ENCODE measurements at places on chromosomes 5 and 9.

DNA sequence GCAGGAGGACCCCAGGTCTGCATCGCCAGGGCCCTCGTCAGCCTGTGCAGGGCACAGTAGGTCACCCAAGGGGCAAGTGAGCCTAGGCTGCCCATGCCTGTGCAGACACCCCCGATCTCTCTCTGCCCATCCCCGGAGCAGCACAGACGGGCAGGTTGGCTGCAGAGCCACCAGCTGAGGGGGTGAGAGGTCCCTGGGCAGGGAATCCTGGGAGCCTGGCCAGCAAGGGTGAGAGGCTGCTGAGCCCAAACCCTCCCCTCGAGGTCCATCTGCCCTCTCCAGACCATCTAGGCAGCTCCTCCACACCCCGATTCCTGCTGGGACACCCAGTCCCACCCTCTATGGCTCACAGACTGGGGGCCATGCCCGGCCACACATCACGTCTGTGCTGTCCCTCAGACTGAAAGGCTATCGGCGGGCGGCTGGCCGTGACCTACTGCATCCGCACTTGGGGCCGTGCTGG is 2.8 kb upstream of the DPP7 start:
- no peak for DNase-seq

DNA sequence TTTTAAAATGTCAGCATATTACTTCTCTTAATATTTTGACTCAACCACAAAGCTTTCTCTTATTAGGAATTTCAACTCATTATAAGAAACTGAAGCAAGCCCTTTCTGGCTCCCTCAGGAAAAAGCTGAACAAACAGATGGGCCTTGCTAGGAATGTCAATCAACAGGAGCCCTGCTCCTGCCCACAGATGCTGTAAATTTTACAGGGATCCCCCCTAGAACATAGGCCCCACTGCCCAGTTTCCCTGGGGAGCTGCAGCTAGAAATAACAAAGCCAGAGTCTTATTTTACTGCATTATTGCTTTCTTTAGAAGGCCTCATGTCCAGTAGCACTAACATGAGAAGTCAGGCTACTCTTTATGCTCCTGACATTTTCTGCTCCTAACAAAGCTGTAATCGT is 103.8 kb downstream of the PCSK1 start:
- no peak for DNase-seq

DNA sequence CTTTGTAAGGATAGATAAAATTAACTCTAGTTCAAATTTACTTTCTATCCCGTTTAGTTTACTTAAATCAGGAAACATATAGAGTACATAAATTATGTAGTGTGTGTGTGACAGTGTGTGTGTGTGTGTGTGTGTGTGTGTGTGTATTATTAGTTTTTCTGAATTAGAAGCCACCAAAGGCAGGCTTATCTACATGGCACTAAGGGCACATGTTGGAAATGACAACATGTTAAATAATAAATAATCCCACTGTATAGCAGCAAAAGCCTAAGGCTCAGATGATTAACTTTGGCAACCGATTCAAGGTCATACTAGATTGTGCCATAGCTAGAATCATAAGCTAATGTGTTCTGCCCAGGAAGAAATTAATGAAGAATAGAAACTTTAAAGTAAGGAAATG is 54.6 kb downstream of the MEGF9 start:
- no peak for DNase-seq

DNA sequence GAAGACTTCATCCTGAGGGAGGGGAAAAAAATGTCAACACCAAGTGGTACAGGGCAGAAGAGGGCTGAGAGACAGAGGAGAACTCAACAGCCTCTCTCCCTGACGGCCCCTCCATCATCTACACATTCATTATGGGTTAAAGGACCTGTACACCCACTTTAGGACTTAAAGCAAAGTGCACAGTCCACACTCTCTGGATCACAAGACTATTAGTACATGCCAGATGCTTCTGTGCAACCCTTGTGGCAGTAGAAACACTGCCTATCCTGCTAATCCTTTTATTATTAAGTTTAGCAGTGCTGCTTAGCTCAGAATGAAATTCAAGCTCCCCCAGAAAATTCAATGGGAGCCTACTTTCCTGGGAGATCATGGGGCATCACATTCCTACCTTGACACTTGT is 1.9 kb downstream of the FRMD3 start:
- no peak for DNase-seq

DNA sequence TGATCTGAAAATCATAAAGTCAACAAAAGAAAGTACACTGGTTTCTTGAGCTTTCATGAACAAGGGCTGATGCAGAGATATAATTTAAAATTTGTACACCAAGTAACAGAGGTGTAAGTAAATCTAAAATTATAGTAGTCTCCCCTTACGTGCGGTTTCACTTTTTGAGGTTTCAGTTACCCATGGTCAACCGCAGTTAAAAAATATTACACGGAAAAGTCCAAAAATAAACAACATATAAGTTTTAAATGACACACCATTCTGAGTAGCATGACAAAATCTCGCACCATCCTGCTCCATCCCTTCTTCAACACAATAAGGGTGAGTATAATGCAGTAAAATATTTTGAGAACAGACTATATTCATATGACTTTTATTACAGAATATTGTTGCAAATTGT is 54.4 kb downstream of the AUH start:
- no peak for DNase-seq

DNA sequence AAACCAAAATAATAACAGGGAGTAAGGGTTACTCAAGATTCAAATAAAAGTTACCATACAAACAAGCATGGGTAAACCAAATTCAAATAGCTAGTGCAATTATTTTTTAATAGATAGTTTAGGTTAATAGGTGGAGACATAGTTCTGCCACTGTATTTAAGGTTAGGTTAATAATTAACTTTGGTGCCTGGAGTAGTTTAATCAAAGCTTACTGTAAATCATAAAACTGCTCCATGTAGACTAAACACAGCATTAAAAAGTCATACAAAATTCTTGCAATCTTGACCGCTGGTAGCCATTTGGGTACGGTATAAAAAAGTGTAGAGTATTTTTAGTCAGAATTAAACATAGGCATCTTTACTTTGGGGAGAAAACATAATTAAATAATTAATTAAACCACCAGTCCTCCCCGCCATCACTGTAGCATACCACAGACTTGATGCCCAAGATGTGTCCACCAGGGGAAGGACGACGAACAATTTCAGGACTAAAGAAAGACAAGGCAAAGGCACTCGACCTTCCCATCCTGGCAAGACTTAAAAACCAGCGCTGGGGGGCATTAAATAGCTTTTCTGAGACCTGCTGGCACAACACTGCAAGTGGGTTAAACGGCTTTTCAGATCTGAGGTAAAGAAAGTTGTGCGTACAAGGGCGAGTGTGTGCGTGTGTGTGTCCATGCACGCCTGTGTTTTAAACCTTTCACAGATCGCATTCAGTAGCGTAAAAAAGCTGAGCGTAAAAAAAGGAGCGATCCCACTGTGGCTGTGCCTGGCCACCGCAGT is 2.9 kb downstream of the SEMA6A start:
- no peak for DNase-seq

- DNase-seq = no peak
These were observed 260.7 kb downstream of the NR3C1 start for GRCh38 chr5:143142596-143143435.

- peak; percentile 22 for DNase-seq
These were observed at the start of gene SH3TC2 for GRCh38 chr5:149063017-149063687. Gene SH3TC2 (minus strand): TSS chr5:149063062. CDS start chr5:149063022, 40 bp downstream.

GRCh38 chr9:37522971-37523370 is 37.2 kb downstream of the POLR1E start:
- no peak for DNase-seq

- no peak for DNase-seq
These were observed 3.2 kb downstream of the SMIM15 start for GRCh38 chr5:61159070-61159469.

DNA sequence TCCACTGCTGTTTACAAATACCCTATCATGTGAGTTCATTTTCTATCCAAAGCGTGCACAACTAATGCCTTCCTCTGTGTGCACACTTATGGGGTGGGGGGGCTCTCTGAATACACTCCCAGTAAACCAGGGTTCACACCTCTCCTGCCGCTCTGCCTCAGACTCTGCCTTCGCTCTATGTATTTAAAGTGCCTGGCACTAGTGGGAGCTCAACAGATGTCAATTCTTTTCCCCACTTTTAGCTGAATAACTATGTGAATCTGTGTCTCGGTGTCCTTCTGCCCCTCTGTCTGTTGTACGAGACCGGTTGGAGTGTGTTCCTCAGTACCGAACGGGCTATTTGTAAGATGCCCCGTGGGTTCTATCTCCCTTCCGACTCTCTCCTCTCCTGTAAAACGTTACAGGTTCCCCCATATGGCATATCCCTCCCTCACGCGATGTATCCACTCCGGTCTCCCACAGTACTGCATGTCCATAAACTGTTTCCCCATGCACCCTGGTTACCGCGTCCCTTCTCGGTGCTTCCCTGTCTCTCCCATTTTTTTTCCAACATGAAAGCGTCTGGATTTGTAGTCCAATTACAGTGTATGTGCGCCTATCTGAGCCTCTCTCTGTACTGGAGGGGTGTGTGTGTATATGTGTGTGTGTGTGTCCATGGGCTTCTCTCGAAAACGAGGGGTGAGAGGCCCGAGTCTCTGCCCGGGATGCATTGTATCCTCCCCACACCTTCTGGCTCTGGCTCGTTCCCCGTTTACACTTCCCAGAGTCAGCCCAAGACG is 1.6 kb downstream of the ELL2 start:
- no peak for DNase-seq

DNA sequence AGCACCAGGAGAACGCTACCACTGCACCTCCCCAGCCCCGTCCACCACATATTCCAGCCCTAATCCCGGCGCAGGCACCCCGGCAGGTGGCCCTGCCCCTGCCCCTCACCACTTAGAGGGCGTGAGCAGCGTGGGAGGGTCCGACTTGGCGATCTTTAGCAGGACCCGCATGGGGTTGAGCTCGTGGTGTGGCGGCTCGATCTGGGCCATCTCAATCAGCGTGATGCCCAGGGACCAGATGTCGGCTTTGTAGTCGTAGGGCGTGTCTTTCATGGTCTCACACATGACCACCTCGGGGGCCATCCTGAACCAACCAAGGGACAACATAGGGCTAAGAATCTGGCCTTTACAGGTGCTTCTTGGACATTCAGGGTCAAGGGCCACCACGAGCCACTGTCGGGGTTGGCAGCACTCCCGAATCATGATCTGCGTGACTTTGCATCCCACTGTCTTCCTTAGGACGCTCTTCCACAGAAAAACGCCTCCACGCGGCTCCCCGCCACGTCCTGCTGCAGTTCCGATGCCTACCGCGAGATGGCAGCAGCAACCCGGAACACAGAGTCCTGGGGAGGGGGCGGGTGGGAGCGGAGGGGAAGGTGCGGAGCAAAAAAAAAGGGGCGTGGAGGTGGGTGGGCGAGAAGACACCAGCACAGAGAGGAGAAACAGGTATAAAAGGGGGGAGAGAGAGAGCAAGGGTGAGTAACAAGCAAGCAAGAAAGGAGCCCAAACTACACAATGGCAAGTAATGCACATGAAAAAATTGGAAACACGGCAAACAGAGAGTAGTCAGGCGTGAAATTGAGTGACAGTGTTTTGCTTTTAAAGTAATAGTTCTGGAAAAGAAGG is 81.3 kb downstream of the STK10 start:
- peak; percentile 87 for DNase-seq

DNA sequence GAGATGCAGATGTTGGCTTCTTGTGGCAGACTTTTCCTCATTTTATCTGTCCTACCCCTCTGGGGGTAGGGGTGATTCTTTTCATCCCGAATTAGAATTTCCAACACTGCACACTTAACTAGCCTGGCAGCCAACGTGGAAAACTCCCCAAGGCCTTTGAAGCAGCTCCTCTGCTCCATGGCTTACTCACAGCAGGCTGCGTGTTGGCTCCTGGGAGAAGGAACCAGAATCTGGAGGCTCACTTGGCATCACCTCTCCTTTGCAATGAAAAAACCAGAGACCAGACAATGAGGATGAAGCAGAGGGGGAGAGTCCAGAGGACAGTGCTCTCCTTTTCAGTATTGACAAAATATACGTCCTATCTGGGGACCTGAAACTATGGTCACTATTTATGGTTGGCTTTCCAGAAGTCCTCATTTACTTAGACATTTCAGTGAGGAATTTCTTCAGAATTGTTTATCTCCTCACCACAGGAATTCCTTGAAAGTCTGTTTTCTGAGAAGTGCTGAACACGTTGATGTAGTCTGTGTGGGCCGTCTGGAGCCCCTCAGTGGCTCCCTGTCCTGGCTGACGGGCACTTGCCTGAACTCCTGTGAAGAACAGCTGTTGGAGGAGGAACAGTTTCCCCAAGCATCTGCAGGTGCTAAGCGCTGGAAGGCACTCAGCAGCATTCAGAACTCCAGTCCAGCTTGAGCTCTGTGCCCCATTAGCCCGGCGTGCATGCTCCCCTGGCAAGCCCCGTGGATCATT is 231.3 kb downstream of the RFK start:
- DNase-seq = no peak

- DNase-seq = no peak
These were observed 93.7 kb downstream of the AK8 start for GRCh38 chr9:132784286-132784830.

GRCh38 chr9:119559986-119560385 is 190.8 kb upstream of the BRINP1 start:
- no peak for DNase-seq

DNA sequence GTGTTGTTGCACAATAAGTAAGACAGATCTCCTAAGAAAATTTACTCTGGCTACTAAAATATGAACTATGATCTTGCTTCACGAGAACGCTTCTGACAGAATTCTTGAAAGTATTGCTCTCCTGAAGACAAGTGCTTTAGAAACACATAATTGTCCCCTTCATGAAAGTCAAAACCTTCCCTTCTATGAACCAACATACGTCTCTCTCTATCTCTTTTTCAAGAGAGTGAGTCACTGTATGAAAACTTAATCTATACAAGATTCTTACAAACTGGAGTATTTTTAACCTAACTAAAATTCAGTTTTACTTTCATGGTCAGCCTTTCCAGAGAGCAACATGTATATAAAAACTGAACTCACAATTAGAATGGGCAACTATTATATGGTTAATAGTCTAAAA is 688.0 kb upstream of the CTNND2 start:
- no peak for DNase-seq

DNA sequence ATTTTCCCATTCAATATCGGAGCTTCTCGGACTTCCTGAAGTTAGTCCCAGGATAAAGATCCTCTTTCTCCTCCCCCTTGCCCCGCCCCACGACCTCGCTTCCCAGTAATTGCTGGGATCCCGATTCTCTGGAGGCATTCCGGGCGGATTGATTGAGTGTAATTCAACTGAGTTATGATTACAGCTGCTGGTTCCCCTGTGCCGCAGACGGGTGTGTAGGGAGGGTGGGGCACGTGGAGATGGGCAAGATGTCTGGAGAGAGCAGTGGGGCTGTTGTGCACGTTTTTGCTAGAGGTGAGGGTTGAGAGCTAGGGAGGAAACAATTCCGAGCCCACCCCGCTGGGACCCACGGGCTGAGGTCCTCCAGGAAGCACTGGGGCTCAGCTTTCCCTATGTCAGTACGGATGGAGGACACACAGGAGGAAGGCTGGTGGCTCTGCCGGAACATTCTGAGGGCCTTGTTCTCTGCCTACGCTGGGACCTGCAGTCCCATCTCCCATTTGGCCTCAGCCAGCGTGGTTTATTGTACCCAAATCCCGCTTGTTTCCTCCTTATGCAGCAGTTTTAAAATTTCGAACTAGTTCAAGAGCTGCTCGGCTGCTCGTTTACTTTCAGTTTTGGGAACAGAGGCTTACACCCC is 2.4 kb upstream of the DMRT2 start:
- no peak for DNase-seq

GRCh38 chr5:135266975-135267374 is 132.1 kb downstream of the MACROH2A1 start:
- no peak for DNase-seq
